ENCODE measurements at places on chromosomes 16 and 17. TPM values are rescaled to one million over a fixed set of nuclear protein-coding genes. Genes with fewer than 3 reads are reported as not detected.

ELMO3 gene
- total RNA-seq, result 1.1 TPM

DNA sequence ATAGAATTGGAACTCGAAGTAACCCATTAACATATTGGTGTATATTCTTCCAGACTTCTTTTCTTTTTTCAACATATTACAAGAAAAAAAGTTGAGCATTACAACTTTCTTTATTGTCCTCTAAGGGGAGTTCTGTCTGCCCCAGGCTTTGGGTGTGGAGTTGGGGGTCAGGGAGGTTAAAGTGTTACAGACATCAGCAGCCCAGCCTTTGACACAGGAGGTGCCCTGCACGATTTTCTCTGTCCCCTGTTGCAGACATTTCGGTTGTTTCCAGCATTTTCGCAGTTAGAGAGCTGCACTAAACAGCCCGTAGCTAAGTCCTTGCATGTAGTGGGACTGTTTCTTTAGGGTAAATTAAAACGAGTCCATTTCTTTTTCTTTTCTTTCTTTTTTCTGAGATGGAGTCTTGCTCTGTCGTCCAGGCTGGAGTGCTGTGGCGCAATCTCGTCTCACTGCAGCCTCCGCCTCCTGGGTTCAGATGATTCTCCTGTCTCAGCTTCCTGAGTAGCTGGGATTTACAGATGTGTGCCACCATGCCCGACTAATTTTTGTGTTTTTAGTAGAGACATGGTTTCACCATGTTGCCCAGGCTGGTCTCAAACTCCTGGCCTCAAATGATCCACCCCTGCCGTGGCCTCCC is 13.4 kb upstream of the ADCY7 start:
- peaks cover 24% of the 10 kb centered on the region for H3K4me1 ChIP-seq
- no peak for DNase-seq
- no peak overlapping the region for H3K27ac ChIP-seq
- H3K36me3 ChIP-seq, result no peaks in the 10 kb centered on the region

GRCh38 chr17:68182940-68183551 is 64.8 kb upstream of the AMZ2 start:
- H3K36me3 ChIP-seq, result peaks cover 1% of the 10 kb centered on the region
- no peak for DNase-seq
- no peak overlapping the region for H3K27ac ChIP-seq
- no peak overlapping the region for H3K4me3 ChIP-seq
- no peaks in the 10 kb centered on the region for H3K4me1 ChIP-seq
- H3K27me3 ChIP-seq, result peaks cover 9% of the 10 kb centered on the region

DNA sequence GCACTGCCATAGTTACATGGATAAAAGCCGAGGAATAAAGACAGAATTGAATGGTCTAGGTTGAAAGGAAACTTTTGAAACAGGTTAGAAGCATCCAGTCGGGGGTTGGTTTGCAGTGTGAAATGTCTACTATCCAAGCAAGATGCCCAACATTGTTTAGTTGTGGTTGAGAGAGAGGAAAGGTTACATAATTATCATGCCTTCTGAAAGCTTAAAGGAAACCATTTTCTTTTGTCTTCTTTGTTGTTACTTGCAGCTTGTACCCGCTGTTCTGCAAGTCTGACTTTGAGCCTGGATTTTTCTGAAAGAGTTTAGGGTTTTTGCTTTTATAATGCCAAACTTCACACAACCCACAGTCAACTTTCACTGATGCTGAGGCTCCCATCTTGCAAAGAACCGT is 167.9 kb downstream of the AXIN2 start:
- no peaks in the 10 kb centered on the region for H3K4me1 ChIP-seq
- H3K36me3 ChIP-seq, result no peaks in the 10 kb centered on the region
- H3K27ac ChIP-seq, result no peak overlapping the region
- no peak for DNase-seq

DNA sequence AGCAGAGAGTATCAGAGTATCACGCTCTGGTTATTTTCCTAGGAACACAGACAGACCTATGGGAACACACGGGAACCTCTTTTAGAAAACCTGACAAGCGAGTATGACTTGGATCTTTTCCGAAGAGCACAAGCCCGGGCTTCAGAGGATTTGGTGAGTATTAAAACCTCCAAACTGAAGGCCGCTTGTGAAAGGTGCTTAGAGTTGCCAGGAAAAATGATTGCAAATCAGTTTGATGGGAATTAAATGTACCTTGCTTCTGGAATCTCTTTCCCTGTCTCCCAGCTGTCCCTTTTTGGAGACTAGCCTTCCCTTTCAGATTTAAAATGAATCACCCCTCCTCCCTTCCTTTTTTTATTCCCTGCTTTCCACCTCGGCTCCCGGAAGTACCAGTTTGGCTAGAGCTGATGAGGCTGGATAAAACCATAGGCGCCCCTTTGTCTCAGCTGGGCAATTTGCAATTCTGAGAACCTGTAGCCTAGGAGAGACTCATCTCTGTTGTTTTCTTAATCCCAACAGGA is 27.3 kb downstream of the KAT7 start:
- peaks cover 42% of the 10 kb centered on the region for H3K4me1 ChIP-seq
- H3K27me3 ChIP-seq, result no peaks in the 10 kb centered on the region
- H3K36me3 ChIP-seq, result peaks cover 12% of the 10 kb centered on the region

Data from chondrocyte (in vitro differentiated cells).